ENCODE measurements at places on chromosomes 4 and X.

- DNase-seq = no peak
Measured at GRCh38 chr4:168924667-168925066, 85.4 kb downstream of the CBR4 start.

DNA sequence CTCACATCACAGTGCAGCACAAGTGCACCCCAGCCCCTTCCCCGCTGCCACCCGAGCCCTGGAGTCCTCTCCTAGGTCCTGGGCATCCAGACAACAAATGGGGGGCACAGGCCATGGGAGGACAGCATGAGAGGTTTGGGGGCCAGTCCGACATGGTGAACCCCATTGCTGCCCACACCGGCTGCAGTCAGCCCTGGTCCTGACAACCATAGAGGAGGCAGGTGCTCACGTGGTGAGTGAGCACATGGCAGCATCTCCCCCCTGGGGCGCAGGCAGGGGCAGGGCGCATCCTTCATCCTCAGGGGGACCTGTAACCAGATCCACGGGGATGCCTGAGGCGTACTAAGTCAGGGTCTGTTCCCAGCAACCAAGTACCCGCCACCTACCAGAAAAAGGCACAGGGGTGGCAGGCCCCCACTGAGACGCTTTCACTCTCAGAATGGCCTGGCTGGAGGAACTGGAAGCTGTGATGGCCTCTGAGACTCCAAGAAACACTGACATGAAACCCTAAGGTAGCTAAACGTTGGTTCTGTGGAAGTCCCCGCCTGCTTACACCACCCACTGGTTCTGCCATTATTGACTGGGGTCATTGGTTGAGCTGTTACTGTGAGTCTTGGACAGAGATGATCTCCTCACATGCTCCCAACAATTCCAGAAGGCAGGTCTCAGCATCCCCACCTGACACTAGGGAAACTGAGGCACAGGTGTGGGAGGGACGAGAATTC is 6.5 kb downstream of the ZFYVE28 start:
- DNase-seq = no peak

DNA sequence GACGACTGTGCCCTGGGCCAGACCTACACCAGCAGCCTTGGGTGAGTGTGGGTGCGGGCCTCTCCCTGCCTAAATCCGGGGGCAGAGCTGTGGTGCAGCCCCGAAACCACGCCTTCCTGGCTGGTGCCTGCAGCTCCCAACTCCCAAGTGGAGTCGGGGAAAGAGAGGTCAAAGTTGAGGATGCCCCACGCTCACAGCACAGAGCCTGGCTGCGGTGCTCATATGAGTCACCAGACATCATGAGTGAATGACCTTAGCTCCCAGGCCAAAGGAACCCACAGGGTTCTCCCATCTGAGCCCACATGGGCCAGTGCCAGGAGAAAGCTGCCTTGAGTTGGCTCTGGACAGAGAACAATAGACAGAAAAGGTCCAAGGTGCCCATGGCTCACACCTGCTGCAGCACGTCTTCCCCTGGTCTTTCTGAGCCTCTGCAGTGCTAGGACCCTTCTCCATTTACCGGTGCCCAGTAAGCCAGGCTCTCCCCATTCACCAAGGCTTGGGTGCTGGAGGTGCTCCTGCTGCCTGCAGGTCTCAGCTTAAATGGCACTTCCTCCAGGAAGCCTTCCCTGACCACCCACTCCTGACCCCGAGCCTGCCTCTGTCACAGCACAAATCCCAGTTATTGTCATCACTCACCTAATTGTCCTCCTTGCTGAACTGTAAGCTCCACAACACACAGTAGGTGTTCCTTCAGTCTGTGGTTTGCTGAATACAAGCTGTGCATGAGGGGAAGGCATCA is 224.2 kb downstream of the AFAP1 start:
- DNase-seq = no peak

- no peak for DNase-seq
Measured at GRCh38 chr4:26457412-26457811, 32.9 kb downstream of the CCKAR start.

GRCh38 chrX:123087326-123087725 is 96.8 kb upstream of the GRIA3 start:
- DNase-seq = no peak

GRCh38 chr4:76035141-76035540 is 729 bp downstream of the CXCL11 start:
- no peak for DNase-seq

- DNase-seq = no peak
Measured at GRCh38 chr4:7564242-7564641, 129.5 kb upstream of the PSAPL1 start.

- no peak for DNase-seq
Measured at GRCh38 chrX:68440442-68440841, 7.1 kb upstream of the OPHN1 start.

DNA sequence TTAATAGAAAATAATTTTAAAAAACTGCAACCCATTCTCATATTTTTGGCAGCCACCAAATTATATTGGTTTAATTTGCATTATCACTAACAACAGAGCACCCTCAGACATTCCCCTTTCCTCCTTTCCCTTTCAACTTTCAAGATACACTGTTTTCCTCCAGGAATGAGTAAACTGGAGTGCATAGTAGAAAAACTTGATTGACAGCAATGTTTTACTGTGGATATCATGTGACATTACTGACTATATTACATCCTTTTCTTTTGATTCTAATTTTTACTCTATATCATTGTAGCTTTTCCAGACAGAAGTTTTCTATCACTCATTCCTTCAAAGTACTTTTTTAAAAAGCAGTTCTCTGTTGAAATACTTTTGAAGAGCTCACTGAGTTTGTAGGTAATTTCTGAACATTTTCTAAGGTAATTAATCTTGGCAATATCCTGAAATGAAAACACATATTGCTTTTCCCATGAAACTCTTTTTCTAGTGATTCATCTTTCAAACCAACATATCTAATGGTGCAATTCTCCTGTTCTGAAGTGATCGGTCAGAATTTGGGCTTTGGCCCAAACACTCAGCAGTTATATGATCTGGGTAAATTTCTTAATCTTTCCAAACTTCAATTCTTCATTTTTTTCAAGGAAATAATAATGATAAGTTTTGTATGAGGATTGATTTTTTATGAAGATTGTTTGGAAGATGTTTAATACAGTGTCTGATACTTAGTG is 920.4 kb upstream of the EPHA5 start:
- DNase-seq = no peak

- DNase-seq = no peak
Measured at GRCh38 chrX:3743801-3744439, 30.5 kb upstream of the PRKX start.

DNA sequence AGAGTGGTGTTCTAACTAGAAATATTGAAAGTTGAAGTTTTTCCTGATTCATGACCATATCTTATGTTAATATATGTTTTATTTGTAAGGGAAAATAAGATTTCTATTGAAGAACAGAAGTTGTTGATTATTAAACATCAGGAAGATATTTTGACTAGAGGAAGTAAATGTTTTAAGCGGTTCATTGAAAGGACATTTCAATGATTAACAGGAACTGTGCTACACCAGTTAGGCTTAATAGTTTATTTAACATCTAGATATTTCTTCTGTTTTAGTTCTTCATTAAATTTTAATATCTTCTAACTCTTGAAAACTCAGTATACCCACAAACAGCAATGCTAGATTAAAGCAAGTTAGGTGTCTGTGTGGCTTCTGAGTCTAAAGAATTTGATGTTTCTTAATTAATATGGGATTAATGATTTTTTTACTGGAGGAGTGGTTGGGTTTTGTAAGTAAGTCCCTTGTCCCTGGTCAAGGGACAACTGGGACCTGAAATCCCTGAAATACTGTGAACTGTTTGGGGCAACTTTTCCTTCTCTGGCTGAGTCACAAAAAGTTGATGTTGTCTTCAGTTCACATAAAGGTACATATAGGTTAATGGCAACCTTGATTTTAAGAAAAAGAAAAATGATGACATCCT is 42.9 kb upstream of the CYP4V2 start:
- DNase-seq = no peak

DNA sequence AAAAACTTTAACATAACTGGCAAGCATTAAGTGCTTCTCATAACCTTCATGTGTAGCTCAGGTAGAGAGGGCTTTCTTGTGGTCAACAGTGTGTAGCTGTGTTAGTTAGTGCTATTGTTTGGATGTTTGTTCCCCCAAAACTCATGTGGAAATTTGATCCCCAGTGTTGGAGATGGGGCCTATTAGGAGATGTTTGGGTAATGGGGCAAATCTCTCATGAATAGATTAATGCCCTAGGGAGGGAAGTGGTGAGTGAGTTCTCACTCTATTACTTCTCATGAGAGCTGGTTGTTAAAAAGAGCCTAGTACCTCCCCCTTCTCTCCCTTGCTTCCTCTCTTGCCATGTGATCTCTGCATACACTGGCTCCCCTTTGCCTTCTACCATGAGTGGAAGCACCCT is 16.5 kb upstream of the SLC25A43 start:
- no peak for DNase-seq

- no peak for DNase-seq
Measured at GRCh38 chrX:81261576-81261975, 59.7 kb downstream of the SH3BGRL start.

GRCh38 chr4:137226221-137226620 is 306.1 kb downstream of the PCDH18 start:
- no peak for DNase-seq

GRCh38 chr4:141636082-141636770 is at the start of gene IL15:
Gene IL15 (plus strand): TSS chr4:141636583. CDS start chr4:141719465, 82,882 bp downstream.
- DNase-seq = no peak

DNA sequence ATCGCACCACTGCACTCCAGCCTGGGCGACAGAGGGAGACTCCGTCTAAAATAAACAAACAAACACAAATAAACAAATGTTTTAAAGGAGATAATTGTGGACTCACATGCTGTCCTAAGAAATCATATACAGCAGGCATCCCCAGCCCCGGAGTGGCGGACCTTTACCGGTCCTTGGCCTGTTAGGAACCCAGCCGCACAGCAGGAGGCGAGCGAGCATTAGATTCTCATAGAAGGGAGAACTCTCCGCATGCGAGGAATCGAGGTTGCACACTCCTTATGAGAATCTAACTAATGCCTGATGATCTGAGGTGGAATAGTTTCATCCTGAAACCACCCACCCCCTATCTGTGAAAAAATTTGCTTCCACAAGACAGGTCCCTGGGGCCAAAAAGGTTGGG is 39.0 kb downstream of the EIF2S3 start:
- no peak for DNase-seq

DNA sequence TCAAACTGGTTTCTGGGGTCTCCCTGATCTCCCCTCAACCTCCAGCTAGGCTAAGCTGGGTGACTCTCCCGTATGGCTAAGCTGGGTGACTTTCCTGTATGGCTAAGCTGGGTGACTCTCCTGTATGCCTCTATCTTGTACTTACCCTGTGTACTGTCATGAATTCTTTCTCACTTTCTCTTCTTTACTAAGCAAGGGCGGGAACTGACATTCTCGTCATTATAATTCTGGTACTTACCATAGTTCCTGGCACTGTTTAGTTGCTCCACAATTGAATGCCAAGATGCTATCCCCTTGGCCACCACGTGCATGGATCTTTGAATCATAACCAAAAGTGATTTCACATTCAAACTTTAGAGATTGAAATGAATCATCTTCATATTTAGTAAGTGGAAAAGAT is 8.8 kb downstream of the INTU start:
- no peak for DNase-seq

DNA sequence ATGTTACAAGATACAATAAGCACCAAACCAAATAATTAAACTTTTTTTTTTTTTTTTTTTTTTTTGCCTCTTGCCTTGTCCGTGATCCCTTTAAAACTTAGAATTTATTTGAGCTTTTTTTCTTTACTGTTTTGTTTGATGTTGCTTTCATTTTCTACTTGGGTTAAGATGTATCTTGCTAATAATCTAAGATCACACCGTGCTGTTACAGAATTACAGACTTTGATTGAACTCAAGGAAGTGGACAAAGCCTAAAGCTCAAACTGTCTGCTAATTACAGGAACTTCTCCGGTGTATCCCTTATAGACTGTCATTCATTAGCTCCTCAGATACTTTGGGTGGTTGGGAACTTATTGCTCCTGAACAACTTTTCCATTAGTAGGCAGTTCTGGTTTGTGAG is 26.5 kb downstream of the STIM2 start:
- no peak for DNase-seq

DNA sequence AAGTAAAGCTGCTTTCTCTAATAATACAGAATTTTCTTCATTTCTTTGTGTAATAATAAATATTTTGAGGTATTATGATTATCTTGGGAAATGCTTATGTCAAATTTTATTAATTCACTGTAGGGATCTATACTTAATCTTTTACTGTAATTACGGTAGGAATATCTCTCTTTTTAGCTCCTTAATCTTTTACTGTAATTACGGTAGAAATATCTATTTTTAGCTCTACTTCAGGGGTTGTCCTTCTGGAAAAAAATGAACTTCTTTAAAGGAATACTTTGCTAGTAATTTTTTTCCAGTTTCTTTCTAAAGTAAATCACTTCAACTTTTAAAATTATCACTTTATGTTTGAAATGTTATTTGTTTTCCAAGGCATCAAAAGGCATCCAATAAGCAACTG is 2229.4 kb upstream of the AGA start:
- DNase-seq = no peak

- DNase-seq = no peak
Measured at GRCh38 chr4:9996319-9997110, 24.8 kb downstream of the SLC2A9 start.

GRCh38 chr4:4781936-4782707 is 77.3 kb upstream of the MSX1 start:
- no peak for DNase-seq

- DNase-seq = no peak
Measured at GRCh38 chr4:132614682-132615081, 534.4 kb upstream of the PCDH10 start.

- no peak for DNase-seq
Measured at GRCh38 chr4:8115916-8116315, 42.7 kb downstream of the ABLIM2 start.

DNA sequence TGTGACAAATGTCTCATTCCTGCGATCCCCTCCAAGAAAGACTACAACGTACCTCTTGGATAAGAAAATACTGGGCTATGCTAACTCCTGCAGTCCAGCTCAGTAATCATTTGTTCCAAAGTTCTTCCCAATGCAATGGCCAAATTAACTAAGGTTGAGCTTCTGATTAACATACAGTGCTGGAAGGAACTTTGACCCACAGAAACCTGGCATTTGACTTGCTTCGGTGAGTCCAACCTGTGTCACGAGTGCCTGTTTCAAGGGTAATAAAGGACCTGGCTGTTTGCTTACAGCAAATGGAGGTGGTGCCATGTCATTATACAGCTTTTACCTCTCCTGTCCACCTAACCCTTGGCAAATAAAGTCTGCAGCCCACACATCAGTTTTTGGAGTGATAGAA is 83.2 kb downstream of the RBM47 start:
- DNase-seq = no peak

Data from stimulated activated CD8-positive, alpha-beta memory T cell treated with anti-CD3 and anti-CD28 coated beads, Interleukin-15, amount 100 ng/mL, for 24 hours (primary cell).